ENCODE measurements at places on chromosomes 4 and X.

DNA sequence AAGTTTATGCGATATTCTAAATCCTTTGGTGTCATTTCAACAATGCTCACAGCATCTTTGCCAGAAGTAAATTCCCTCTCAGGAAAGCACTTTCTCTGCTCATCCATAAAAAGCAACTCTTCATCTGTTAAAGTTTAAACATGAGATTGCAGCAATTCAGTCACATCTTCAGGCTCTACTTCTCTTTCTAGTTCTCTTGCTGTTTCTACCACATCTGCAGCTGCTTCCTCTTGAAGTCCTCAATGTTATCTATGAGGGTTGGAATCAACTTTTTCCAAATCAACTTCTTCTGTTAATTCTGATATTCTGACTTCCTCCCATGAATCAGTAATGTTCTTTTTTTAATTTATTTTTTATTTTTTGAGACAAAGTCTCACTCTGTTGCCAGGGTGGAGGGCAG lies 100.9 kb downstream of the LCORL start:
- DNase-seq: no peak

GRCh38 chrX:8345473-8345872 lies 119.2 kb upstream of the VCX3B start:
- DNase-seq: no peak

GRCh38 chr4:89352541-89352940 lies 44.9 kb upstream of the GPRIN3 start:
- no peak for DNase-seq

DNA sequence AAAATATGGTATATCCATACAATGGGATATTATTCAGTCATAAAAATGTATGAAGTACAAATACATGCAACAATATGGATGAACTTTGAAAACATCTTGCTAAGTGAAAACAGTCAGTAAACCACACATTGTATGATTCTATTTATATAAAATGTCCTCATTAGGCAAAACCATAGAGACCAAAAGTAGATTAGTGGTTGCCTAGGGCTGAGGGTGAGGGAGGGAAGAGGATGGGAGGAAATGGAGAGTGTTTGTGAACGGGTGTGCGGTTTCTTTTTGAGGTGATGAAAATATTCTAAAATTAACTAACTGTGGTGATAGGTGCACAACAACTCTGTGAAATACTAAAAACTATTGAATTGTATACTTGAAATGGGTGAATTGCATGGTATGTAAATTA lies 29.6 kb downstream of the TEX11 start:
- no peak for DNase-seq

GRCh38 chr4:147809211-147809610 lies 77.3 kb downstream of the ARHGAP10 start:
- no peak for DNase-seq

- DNase-seq: no peak
These were observed 85.9 kb upstream of the ACSL4 start for GRCh38 chrX:109818976-109819375.

GRCh38 chr4:25863831-25864418 lies 1.1 kb upstream of the SEL1L3 start:
- DNase-seq: no peak

GRCh38 chrX:105645667-105646357 lies 176.5 kb upstream of the NRK start:
- no peak for DNase-seq

- no peak for DNase-seq
These were observed 27.0 kb upstream of the TMEM150C start for GRCh38 chr4:82588771-82589270.

DNA sequence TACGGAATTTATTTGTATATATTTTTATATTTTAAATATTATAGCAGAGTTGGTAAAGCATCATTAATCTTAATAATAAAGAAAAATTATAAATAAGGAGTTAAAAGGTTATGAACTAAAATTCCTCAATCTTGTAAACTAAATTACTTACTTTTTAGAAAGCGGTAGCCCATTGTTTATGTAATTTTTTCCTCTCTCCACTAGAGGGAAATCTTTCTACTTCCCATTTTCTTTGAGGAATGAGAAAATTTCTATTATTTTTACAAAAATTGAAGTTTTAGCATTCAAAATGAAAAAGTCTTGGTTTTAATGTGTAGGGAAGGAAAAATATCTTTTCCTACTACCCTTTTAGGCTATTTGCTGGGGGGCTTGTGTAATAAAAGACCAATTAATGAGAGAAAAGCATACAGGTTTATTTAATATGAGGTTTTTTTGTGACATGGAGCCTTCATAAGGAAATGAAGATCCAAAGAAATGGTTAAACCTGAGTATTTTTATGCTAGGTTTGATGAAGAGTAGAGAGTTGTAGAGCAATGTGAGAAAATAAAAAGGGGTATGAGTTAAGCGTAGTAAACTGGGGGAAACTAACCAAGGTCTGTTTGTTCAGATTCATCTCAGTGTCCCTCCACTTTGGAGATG lies 68.7 kb upstream of the ADAD1 start:
- no peak for DNase-seq

GRCh38 chr4:107319386-107319785 lies 283.3 kb upstream of the DKK2 start:
- no peak for DNase-seq
